Ovary (tissue), 10 donors: ENCODE measurements at places on chromosomes 2 and 18.
A peak's percentile ranks its signal among the peaks of the same experiment; 100 is the strongest.

- no peak for DNase-seq
These were observed 4.8 kb downstream of the ONECUT2 start for GRCh38 chr18:57439985-57440330.

GRCh38 chr2:164719996-164720941, 99.0 kb upstream of the GRB14 start:
- DNase-seq, result no peak

DNA sequence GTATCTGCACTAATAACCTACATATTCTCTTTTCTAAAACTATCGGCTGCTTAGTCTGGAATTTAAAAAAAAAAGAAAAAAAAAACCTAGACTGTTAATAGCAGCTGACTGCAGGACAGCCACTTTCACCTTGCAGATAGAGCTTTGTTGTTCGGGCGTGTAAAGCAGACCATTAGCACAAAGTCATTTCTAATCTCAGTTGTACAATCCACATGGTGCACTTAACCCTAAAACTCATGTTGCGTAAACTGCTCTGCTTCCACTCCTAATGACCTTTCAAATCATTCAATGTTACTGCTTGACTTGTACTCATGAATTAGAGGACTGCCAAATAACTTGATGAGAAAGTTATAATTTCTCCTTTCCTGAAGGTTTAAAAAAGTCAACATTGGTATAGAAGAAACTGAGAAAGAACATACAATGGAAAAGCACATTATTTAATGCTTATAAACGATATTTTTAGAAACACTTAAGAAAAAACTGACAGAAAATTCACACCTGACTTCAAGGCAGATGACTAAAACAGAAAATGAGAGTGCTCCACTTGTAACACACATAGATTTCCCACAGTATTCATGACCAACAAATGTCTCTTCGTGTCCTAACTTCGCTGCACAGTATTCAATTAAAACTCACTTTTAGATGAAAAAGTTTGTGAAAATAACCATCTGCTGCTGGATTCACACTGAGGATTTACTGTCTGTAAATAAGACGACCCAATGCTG, 2.6 kb downstream of the CDH2 start:
- no peak for DNase-seq

DNA sequence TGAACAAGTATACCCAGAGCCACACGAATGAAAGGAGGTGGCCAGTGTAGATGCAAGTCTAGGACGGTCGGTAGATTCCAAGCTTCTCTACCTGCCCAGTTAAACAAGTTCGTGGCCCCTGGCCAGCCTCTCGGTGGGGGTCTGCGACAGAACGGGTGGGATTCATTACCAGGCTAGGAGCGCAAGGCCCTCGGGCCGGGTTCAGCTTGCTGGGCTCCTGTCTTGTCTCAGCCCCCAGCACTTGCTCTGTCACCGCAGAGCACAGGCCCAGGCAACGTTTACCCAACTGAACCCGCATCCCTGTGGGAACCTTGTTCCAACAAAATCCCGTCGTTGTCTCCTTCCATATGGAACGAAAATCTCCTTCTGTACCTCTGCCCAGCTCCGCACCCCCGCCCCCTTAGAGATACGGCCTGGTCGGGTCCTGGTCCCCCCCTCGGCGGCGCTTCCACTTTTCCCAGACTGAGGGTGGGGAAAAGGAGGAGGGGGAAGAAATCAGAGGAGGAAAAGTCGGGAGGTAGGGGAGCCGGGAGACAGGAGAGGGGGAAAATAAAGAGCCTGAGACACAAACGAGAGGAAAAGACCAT, 1.9 kb upstream of the EMX1 start:
- DNase-seq, result no peak

DNA sequence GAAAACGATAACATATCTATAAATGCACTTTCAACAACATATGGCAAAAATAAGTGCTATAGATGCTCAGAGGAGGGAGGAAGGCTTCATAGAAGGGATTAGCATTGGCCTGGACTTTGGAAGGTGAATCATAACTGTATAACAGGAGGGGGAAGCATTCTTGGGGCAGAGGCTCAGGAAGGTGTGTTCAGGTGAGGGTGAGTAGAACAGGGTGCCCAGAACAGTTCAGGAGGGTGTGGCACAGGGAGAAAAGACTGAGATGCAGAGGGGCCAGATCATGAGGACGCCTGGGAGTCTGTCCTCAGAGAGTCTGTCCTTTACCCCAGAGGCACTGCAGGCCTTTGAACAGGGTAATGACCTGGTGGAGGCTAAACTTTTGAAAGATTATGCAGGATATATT, 29.3 kb upstream of the MEP1B start:
- DNase-seq, result no peak

GRCh38 chr2:25369439-25369838, 27.7 kb upstream of the DNMT3A start:
- DNase-seq, result no peak

DNA sequence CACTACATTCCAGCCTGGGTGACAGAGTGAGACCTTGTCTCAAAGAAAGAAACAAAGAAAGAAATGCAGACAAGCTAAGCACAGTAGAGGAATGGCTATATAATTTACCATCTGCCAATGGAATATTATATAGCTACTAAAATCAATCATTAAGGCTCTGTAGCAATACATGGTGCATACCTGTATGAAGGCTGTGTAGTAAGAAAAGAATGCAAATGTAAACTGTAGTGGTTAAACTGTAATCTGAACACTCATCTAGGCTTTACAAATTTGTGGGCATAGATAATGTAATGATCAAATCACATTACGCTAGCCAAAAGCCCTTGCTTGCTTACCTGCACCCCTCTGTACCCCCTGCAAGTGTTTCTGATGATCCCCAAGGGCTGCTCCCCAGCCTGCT, 230.9 kb downstream of the LTBP1 start:
- DNase-seq, result no peak

- DNase-seq, result no peak
These were observed 386.2 kb downstream of the SETBP1 start for GRCh38 chr18:45066886-45067285.

DNA sequence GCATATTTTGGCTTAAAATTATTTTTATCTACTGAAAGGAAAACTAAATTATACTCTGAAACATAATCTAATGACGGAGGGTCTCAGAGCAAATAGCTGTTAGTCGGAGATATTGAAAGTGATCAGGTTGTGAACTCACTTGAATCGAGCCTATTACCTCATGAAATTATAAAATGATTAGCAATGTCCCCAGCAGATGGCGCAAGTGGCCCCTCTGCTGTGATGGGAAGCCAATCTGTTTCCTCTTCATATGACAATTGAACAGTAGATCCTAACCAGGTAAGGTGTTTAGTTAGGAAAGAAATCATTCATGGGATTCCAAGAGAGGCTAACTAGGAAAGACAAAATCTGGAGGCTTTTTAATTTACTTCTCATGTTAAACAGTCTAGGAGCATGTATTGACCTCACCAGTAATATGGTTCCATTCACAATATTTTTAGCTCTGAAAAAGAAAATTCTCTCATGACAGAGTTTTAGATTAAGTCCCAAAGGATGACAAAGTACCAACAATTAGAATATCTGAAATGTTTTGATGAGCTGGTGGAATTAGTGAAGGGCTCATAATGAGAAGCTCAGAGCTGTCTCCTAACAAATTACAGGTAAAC, 29.9 kb upstream of the MPPE1 start:
- peak; percentile 75 for DNase-seq

- DNase-seq, result no peak
These were observed 489.6 kb downstream of the PTPRM start for GRCh38 chr18:8056723-8057122.

DNA sequence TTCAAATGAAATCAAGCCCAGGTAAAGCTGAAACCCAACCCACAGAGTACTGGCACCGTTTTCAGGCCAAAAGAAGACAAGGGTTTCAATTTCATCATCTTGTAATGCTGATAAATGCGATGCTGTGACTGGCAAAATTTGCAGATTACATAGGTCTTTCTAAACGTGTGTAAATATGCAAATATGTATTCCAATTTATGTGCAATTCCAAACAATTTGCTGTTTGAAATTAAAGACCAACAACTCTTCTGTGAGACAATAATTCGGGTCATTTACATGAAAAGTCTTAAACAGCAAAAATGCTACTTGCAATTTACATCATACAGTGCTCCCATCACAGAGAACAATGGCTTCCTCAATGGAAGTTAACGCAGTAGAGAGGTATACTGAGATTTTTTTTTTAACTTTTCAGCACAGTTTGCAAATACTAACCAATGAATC, 2.8 kb upstream of the ZNF532 start:
- DNase-seq, result no peak

DNA sequence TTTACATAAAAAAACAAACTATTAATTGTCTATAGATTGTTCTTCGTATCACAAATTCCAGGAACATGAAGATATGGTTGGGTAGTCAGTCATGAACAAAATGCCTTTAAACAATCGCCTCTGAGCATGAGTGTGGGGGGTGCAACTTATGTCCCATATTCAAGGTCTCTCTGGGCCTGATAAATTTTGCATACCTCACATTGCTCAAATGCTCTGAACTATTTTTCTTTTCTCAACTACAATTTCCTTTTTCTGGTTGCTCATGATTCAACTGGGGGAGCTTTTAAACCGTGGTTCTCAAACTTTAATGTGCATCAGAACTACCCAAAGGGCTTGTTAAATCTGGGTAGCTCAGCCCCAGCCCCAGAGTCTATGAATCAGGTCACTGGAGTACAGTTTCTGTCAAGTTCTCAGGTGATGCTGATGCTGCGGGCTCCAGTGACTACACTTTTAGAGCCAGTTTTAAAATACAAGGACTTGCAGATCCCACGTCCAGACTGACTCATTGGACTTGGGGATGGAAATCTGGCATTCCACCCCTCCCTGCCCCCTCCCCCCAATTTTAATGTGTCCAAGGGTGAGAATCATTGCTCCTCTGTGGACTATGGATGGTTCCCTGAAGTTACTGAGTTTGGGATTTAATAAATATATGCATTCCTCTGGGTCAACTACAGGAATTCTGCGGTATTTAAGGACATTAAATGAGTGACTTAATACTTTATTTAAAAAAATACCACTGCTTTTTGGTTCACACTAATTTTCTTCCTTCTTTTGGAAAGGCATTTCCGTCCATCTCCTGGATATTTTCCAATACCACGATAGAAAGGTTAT, 1.5 kb upstream of the GPD2 start:
- no peak for DNase-seq

DNA sequence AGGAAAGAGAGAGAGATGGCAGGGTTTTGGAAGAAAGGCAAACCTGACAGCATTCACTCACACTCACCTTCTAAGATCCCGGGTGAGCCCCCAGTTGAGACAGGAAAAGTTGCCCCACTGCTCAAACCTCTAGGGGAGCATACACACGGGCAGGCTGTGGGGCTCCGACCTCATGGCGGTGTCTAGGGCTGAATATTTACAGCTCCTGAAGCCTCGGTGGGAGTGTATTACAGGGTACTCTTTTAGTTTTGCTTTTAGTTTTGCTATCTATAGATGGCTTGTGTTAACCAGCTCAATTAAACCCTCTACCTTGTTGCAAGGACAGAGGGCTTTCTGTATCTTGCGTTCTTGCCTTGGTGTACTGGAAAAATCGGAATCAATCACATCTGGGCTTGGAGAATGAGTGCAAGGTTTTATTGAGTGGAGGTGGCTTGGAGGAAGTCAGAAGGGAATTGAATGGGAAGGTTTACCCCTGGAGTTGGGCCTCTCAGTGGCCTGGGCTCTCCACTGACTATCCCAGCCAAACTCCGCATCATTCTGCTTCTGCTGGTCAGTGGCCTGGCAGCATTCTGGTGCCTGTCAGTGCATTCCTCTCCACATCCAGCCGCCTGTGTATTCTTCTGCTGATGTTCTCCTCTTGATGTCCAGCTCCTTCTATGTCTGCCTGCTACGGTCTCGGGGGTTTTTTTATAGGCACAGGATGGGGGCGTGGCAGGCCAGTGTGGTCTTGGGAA, 10.1 kb upstream of the IFIH1 start:
- DNase-seq, result no peak

- no peak for DNase-seq
These were observed 103.6 kb downstream of the LRRTM4 start for GRCh38 chr2:77418537-77418936.

DNA sequence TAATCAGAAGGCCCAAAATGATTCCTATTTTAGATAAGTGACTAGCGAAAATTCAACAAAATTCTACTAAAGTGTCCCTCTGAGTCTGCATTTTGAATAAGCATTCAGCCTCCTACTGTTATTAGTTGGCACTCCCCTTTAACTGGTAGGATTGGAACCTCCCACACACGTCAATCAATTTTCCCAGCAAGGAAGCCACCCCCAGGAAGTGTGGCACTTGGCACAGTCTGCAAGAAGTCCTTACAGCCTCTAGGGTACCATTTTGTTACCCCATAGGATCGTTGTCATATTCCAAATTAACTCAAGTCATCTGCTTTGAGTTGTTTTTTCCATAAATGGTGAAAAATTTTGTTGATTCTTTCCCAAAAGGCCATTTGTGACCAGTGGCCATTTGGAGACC, 33.8 kb upstream of the POU3F3 start:
- no peak for DNase-seq

DNA sequence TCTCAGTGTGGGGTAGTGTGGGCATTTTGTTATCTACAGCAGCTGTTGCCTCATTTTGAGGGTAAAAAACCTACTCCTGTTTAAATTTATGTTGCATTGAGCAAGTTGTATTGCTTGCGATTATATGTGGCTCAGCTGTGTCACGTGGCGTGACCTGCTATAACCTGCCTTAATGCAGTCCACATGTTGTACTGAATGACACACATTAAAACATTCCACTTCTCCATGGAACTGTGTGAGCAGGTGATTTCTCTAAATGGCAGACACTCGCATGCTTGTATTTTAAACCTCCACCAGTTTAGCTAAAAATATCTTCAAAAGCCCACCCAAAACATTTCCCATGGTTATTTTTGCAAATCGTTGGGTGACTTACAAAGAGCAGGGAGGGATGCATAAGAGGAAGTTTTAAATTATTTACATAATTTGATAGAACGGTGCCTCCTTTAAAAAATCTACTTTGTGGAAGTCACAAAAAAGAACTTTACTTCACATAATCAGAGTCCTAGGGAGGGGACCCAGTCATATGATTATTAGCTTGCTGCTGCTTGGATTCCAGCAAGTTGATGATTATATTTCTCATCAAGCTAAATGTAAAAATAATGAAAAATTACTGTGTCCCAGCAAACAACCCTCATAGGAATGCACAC, 163.3 kb upstream of the ZEB2 start:
- no peak for DNase-seq

GRCh38 chr18:46733872-46734271, 23.0 kb downstream of the ST8SIA5 start:
- no peak for DNase-seq

DNA sequence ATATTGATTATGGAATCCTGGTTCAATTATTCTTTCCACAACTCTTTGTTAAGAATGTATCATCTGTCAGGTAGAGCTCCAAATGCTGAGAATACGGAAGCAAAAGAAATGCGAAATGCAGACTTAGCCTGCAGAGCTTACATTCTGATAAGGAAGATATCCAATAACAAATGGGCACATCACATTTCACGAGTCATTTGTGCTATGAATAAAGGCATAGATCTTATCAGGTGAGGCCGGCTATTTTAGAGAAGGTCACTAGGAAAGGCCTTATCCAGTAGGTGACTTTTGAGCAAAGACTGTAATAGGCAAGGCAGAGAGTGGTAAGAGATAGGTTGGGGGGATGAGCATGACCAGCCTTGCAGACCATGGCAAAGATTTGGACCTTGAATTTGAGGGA, 174.3 kb upstream of the SERPINE2 start:
- DNase-seq, result no peak
